ENCODE measurements at places on chromosomes 7 and 10.
A peak's percentile ranks its signal among the peaks of the same experiment; 100 is the strongest.

DNA sequence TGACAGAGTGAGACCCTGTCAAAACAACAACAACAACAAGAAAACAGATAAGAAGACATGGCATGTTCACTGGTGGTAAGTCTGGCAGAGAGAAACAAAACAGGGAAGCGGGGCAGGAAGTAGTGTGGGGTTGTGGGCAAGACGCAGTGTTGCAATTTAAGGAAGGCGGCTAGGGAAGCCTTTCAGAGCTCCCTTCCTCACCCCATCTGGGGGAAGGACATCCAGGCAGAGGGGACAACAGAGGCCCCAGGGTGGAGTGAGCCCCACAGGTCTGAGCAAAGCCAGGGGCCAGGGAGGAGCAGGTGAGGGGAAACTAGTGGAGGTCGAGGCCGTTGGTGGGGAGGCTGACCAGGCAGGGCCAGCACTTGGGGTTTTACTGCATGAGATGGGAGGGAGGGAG lies 16.8 kb downstream of the LAT2 start:
- DNase-seq: peak; percentile 95

- DNase-seq: no peak
These were observed 122.2 kb downstream of the CUBN start for GRCh38 chr10:17007418-17007770.

GRCh38 chr7:32092346-32092745 lies 22.1 kb upstream of the PDE1C start:
- DNase-seq: no peak

DNA sequence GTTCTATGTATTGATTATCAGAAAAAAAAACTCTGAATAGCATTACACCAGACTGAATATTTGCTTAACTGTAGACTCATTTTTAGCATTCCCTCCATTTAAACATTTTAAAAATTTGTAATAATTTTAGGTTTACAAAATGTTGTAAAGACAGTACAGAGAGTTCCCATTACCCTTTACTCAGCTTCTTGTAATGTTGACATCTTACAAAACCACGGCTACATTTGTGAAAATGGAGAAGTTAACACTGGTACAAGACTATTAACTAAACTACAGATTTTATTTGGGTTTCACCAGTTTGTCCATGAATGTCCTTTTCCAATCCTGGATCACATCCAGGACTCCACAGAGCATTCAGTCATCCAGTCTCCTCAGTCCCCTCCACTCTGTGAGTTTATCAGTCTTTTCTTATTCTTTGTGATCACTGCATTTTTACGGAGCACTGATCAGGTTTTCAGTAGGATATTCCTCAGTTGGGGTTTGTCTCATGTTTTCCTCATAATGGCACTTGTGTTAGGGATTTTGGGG lies 130.0 kb upstream of the EEPD1 start:
- peak; percentile 42 for DNase-seq

DNA sequence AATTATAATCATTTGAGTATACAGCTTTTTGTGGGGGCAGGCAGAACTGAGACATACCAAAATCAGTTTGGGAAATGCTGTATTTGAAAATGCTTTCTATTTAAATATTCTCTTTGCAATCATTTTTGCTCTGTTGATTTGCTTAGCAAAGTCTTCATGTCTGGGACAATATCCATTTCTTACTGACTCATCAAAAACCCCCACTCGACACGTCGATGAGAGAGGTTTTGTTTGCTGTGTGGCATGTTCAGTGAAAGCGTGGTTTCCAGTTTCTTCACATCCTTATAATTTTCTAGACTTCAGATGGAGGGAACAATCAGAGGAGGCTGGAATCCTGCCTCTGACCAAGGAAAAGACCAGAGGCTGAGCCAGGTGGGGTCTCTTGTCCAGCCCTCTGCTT lies 28.9 kb downstream of the HTRA1 start:
- DNase-seq: no peak

DNA sequence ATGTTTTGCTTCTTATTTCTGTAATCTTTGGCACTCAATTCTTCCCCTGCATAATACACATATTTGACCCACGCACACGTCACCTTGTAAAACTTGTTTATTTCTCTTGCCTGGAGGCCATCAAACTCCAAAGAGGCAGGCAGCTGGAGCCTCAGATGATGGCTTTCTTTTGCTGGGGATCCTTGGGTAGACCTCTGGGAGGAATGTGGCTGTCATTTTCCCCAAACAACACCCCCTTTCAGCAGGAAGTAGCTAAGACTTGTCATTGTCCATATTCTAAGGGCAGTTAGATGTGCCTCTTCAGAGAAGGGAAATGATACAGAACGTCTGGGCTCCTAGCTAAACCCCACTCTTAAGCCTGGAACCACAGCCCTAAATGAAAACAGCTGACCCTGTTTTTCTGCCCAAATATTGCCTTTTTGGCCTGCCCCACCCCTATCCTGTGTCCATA lies 111.3 kb downstream of the ITGB8 start:
- DNase-seq: peak; percentile 30

- DNase-seq: no peak
These were observed 236.0 kb downstream of the TNS3 start for GRCh38 chr7:47345857-47346298.

- DNase-seq: no peak
These were observed 55.2 kb downstream of the DOCK4 start for GRCh38 chr7:112150823-112151641.

Measured in MV-4-11 (cell line).